ENCODE measurements at places on chromosomes 1 and 21. TPM values are rescaled to one million over a fixed set of nuclear protein-coding genes. Genes with fewer than 3 reads are reported as not detected.

GRCh38 chr1:81731989-81732388 is 68.7 kb upstream of the ADGRL2 start:
- DNase-seq: no peak

- no peak for DNase-seq
Observed at GRCh38 chr1:18229625-18230024, 122.0 kb downstream of the IGSF21 start.

- no peak for DNase-seq
Observed at GRCh38 chr1:3975903-3976630, 76.0 kb upstream of the C1orf174 start.

DNA sequence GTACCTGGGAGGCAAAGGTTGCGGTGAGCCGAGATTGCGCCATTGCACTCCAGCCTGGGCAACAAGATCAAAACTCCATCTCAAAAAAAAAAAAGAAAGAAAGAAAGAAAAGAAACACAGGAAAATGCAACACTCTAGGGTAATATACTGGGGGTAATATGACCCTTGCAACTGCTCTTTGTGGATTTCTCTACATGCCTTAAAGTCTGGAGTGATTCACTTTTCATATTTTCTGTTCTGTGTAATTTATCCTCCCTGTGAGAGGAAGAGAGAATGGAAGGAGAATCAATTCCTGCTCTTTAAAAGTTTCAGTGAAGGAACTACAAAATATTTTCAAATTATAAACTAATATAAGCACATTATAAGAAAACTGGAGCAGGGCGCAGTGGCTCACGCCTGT is 22.7 kb downstream of the RIT1 start:
- DNase-seq: no peak

DNA sequence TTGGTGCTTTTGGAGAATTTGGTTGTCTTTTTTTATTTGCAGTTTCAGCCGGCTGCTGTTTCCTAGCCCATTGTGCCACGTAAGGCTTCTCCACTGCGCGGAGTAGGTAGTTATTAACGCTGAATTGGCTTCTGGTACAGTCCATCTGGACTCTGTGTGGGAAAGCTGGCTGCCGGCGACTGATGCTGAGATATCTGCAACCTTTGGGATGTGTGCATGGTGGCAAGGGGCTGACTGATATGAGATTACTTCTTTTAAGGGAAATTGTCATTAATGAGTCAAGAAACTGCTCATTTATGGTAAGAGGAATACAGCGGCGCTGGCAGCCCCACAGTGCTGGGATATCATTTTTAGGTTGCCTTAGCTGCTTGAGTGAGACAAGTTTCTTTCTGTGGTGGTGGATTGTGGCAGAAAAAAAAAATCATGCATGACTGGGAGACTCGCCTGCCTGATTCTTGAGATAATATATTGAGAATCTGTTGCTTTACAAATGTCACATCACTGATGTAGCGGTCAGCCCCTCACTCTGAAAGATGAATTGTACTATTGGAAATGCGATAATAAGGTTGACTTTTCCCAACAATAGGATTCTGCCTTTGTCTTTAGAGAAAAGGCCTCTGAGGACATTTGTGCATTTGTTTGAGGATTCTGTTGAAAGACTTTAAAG is 2.5 kb upstream of the ELAVL4 start:
- DNase-seq: no peak

DNA sequence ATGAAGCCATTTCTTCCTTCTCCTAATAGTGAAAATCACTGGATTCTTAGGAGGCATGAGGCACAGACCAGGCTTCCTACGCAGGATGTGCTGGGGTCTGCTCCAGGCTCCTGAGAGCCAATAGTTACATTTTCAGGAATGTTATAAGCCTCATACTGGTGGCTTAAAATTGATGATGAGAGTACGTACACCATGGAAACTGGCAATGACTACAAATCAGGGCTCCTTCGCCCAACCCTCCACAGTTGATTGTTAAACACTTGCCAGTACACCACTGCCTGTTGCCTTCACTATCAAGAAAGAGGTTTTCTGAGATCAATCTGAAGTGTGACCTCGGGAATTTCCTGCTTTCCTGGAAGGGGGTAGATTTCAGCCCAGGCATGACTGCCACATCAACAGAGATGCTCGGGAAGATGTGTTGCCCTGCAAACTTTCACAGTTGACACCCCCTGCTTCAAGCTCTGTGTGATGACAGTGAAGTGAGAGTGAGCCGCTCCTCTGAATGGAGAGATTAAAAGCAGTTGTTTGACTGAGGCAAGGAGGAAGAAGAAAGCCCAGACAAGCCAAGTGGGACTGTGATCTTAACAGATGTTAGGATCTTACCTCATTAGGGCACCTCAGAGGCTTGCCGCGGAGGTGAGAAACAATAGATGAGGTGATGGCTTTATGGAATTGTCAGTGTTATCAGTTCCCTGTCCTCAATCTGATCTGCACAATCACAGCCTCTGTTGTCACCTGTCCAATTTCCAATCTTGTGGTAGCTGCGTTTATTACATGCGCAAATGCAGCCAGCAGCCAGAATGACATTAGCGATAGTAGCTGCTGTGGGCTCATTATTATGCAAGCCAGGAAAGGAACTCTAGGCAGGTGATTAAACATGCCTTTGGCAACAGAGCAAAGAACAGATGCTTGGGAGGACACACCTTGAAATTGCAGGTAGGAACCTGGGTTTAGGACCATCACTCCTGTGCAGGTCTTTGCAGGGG is 277.3 kb downstream of the KAZN start:
- no peak for DNase-seq

DNA sequence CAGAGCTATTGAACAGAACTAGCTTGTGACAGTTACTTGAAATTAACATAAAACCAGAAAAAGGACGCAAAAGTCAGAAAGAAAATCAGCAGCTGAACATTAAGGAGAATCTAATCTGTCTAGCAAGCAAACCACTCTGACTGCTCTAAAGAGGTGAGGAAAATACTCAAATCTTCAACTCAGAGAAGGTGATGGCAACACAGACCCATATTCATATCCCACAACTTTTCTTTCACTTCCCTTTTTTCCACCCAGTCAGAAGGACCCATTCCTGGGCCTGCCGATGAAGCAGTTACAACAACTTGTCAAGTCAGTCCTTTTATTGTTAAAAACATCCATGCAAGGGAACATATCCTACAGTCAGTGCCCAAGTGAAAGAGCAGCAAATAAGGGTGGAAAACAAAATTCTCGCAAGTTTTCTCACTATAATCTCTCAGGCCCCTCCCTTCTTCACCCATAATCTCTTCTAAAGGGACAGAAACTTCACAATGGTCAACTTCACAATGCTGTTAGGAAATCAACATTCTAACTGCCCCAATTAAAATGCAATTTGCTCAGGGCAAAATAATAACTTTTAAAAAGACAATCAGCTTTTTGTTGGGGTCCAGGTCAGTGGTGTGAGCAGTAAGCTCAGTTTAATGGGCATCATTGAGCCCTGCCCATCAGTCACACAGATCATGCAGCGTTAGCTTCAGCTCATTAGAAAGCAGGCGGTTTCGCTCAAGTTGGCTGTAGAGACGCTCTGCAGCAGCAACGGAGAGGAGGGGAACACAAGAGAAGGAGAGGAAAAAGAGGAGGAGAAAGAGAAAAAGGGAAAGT is 3.6 kb upstream of the NUP210L start:
- no peak for DNase-seq

DNA sequence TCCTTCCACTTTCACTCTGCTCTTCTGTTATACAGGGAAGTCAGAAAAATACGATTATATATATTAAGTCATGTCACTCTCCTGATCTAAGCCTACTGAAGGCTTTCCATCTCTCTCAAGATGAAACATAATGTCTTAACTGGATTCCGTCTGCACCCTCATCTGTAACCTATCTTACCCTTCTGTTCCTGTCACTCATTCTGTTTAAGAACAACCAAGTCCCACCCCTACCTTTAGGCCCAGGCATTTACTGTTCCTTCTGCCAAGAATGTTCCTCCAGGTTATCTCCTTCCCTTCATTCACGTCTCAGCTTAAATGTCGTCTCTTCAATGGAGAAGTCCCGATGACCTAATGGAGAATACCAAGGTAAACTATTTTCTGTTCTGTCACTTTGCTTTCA is 1802.4 kb downstream of the MRPL39 start:
- no peak for DNase-seq

DNA sequence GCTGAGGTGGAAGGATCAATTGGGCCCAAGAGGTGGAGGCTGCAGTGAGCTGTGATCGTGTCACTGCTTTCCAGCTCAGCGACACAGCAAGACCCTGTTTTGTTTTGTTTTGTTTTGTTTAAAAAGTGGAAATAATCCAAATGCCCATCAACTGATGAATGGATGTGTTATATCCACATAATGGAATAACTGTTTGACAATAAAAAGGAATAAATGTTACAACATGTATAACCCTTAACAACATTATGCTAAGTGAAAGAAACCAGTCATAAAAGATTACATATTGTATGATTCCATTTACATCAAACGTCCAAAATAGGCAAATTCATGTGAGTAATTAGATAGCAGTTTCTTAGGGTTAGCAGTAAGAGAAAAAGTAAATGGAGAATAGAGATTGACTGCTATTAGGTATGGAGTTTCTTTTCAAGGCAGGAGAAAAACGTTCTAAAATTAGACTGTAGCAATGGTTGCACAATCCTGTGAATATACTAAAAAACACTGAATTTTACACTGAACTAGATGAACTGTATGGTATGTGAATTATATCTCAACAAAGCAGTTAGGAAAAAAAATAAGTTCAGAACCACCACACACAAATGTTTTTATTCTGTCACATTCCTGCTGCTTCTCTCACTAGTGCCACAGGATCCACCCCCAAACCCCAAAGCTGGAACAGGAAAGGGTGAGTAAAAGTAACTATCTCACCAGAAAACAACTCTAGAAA is 15.7 kb downstream of the FOXJ3 start:
- DNase-seq: no peak

DNA sequence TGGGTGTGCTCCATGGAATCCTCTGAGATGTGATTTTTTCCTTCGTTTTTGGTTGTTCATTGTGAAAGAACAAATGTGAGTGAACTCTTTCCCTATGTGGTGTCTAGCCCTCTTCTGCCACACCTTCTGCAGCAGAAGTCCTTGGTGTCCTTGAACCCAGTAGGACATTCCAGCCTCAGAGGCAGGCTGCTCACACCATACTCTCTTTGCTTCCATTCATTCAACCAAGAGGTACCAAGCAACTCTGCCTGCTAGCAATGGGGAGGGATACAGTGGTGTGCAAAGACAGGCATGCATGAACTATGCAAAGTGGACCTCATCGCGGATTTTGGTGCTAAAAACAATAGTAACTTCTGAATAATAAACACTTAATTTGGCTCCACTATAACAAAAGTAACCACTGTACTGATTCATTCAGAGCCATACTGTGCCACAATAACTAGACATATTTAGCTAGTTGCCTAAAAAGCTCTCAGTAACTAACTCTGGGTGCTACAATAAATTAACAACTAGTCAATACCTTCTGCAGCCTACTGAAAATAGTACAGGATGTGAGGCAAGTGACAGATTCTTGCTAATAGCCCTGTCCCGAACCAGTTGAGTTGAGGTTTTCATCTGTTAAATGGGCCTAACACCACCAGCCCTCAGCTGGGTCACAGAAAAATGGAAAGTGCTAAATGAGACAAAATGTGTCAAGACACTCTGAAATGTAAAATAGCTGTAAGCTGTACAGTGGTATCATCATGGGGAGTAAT is 155.4 kb downstream of the SLC45A1 start:
- DNase-seq: no peak

GRCh38 chr21:40635391-40635790 is 211.6 kb downstream of the DSCAM start:
- DNase-seq: no peak

GRCh38 chr1:214026985-214027384 is 39.2 kb downstream of the PROX1 start:
- DNase-seq: no peak

DNA sequence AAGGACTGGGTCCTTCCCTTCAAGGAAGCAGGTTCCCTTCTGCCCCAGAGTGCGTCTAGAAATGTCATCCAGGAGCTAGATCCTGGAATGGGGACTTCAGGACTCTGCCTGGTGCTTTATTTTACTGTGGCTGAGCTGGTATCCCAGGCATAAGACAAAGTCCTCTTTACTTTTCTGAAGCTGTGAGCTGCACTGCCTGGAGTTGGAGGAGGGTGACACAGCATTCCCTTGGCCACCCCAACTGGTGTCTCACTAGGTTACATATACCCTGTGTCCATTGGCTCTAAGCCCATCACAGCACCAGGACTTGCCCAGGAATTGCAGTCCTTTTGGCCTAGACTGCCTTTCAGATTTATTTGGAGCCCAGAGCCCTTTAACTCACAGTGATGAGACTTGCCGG is 41.8 kb upstream of the CD55 start:
- no peak for DNase-seq

DNA sequence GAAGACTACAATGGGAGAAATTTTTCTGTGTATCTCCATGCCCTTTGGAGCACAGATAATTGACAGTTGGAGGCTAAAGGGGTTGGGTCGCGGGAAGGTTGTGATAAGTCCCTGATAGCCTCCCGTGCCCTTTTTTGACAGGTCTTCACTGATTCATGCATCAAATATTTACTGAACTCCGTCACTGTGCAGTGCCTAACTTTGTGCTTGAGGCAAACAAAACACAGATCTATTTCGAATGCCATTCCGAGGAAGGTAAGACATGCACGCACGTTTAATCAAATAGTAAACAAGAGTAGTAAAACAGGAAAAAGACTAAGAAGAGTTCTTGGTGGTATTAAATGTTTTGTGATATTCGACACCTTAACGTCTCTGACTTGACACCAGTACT is 494 bp upstream of the PIP5K1A start:
- DNase-seq: no peak

DNA sequence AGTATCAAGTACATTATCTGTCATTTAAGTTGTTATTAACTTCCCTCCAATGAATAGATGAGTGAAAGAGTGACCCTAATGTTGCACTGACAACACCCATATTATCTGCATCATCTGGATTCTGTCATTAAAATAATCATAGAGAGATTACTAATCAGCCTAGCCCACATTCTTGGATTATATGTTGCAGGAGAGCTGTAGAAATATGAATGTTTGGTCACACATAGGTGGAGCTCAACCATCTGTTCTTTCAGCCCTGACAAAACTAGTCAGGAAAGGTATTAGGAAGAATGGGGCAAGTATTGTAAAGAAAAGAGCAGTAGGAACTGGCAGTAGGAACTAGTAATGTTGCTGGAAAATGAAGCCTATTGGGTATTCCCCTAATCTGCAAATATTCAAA is 15.4 kb downstream of the FLG2 start:
- DNase-seq: no peak

GRCh38 chr1:54955359-54955758 is 25.1 kb upstream of the TMEM61 start:
- DNase-seq: no peak

The CDCA8 gene
- 16.0 TPM for polyA plus RNA-seq

The BCAS2 gene
- 50.6 TPM for polyA plus RNA-seq

The AGMAT gene
- 31.9 TPM for polyA plus RNA-seq

The MLLT11 gene
- polyA plus RNA-seq: 24.4 TPM

The LRRC3 gene
- polyA plus RNA-seq: 4.6 TPM

The DNM3 gene
- 4.1 TPM for polyA plus RNA-seq

The NDUFV3 gene
- 32.5 TPM for polyA plus RNA-seq

The OR2T29 gene
- polyA plus RNA-seq: not detected

The TDRD5 gene
- polyA plus RNA-seq: 5.7 TPM

The RYR2 gene
- 1.3 TPM for polyA plus RNA-seq
